ENCODE measurements at places on chromosomes 2 and 18. TPM values are rescaled to one million over a fixed set of nuclear protein-coding genes. Genes with fewer than 3 reads are reported as not detected.

NHEJ1 gene
- total RNA-seq = 12.1 TPM

ELOA2 gene
- not detected for total RNA-seq

POTEI gene
- total RNA-seq = 0.22 TPM

DIPK1C gene
- total RNA-seq = 25.5 TPM

CNTNAP5 gene
- 16.3 TPM for total RNA-seq

KCNJ13 gene
- total RNA-seq = 8.2 TPM

MAB21L4 gene
- total RNA-seq = 0.77 TPM

OTOS gene
- total RNA-seq = not detected

GLB1L gene
- 15.2 TPM for total RNA-seq

DLGAP1 gene
- 25.9 TPM for total RNA-seq

CRYGD gene
- 823 TPM for total RNA-seq

COLEC12 gene
- 67.2 TPM for total RNA-seq

TUBA3E gene
- total RNA-seq = not detected

CDH20 gene
- total RNA-seq = 36.9 TPM

TMEM37 gene
- total RNA-seq = 5.1 TPM

SERPINB10 gene
- 1.3 TPM for total RNA-seq

ABCG8 gene
- total RNA-seq = 0.27 TPM

NPHP1 gene
- 8.8 TPM for total RNA-seq

REV1 gene
- 108 TPM for total RNA-seq

RAB17 gene
- 0.99 TPM for total RNA-seq

VSNL1 gene
- 12.9 TPM for total RNA-seq

AKAIN1 gene
- total RNA-seq = 1.3 TPM

FSHR gene
- not detected for total RNA-seq

SYT4 gene
- 68.5 TPM for total RNA-seq

IL1F10 gene
- not detected for total RNA-seq

DSEL gene
- 32.9 TPM for total RNA-seq

BOK gene
- total RNA-seq = 17.0 TPM

SLC5A6 gene
- 40.4 TPM for total RNA-seq

AQP12A gene
- total RNA-seq = not detected

CAD gene
- 34.4 TPM for total RNA-seq

C1QL2 gene
- total RNA-seq = 4.1 TPM

STARD6 gene
- not detected for total RNA-seq

DOK6 gene
- total RNA-seq = 43.5 TPM

CROCC2 gene
- 0.16 TPM for total RNA-seq

PRR30 gene
- not detected for total RNA-seq

MFSD2B gene
- 0.60 TPM for total RNA-seq

DPP4 gene
- total RNA-seq = 12.3 TPM

CCDC102B gene
- total RNA-seq = 61.4 TPM

TRMT61B gene
- total RNA-seq = 21.9 TPM

Data from camera-type eye (tissue), 1 donor.